ENCODE measurements at places on chromosomes 4 and X.

DNA sequence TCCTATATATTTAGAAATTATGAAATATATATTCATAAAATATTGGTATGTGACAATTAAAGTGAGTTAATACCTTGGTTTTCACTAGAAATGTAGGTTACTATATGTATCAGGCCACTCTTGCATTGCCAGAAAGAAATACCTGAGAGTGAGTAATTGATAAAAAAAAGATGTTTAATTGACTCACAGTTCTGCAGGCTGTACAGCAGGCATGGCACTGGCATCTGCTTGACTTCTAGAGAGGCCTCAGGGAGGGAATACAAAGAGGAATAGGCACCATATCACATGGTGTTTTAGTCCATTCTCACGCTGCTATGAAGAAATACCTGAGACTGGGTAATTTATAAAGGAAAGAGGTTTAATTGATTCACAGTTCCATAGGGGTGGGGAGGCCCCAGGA is 1560.6 kb downstream of the STIM2 start:
- DNase-seq = no peak

- no peak for DNase-seq
Measured at GRCh38 chr4:68373513-68373912, 23.6 kb upstream of the YTHDC1 start.

- no peak for DNase-seq
Measured at GRCh38 chrX:137565921-137566745, at the start of gene ZIC3. ZIC3 (plus strand) TSS chrX:137566127; CDS start chrX:137566692, 565 bp downstream.

GRCh38 chrX:115357326-115358120 is 68.0 kb downstream of the LUZP4 start:
- DNase-seq = no peak

DNA sequence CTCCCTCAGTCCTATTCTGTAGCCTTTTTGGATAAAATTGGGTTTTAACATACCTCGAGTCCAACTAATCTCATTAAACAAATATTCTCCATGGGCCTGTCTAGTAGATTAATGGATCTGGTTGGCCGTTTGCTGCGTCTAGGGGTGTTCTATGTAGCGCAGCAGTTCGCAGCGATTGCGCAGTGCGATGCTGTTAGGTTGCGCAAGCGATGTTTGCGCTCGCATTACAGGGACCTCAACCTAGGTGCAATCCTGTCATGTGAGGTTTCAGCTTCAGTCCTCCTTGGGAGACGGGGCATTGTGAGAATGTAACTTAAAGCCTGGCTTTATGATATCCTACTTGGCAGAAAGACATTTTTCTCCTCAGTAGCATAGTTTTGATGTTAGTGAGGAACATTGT is 14.0 kb downstream of the OGT start:
- no peak for DNase-seq

Data from AML-193 (cell line).